ENCODE measurements at places on chromosomes 7 and 10.

GRCh38 chr10:77686096-77686495 is 48.5 kb upstream of the KCNMA1 start:
- DNase-seq = no peak

GRCh38 chr10:68103901-68104300 is 5.4 kb upstream of the MYPN start:
- DNase-seq = no peak

DNA sequence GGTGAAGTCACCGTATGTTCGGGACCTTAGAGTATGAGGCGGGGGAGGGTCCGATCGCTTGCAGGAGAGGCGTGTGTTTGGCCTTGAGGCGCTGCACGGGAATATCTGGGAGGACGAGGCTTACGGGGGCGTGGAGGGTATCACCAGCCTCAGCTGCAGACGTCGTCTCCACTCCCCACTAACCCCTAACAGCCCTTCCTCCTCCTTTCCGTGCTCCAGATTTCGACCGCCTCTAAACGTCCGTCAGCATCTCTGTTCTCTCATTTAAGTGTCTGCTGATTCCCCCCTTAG is 23.5 kb upstream of the ZNF12 start:
- DNase-seq = no peak

DNA sequence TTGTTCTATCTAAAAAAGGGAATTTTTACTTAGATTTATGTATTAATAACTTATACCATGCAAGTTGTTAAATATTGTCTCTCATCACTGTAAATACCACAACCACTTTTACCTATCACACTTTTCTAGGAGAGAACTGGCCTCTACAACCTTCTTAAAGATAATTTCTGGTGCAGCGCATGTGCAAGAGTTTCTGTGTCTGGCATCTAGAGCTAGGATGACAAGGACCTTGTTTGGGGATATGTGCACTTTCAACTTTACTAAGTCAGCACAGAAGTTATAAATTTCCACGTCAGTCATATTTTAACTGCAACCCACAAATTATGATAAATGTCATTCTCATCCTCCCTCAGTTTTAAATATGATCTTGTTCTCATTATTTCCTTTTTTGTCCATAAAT is 156.9 kb upstream of the ADCY1 start:
- no peak for DNase-seq

DNA sequence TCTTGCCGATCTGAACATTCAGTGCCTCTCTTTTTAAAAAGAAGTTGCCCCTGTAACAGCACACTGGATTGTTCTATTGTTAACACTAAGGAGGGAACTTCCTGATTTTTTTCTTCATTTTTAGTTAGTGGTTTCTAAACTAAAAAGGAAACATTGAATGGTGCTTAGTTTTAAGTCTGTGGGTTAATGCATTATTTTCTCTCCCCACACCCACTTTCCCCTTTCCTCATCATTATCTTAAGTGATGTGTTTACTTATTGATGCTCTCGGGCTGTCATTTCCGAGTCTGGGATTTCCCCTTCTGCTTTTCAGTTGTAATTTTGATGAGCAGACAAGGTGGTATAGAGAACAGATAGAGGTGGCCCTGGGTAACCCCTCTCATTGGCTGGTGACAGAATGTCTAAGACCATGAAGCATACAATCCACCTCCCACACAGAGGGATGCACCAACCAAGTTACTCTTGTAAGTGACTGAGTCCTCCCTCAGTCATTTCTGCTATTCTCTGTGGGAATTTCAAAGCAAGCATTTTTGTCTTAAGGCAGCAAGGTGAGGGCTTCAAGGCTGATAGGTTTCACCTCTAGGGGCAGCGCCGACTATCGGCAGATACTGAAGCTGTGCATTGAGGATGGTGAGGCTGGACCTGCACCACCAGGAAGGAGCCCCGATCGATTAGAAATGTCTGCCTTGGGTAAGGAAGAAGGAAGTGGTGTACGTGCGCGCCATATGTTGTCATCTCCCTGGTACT is 49.5 kb downstream of the CHN2 start:
- no peak for DNase-seq

DNA sequence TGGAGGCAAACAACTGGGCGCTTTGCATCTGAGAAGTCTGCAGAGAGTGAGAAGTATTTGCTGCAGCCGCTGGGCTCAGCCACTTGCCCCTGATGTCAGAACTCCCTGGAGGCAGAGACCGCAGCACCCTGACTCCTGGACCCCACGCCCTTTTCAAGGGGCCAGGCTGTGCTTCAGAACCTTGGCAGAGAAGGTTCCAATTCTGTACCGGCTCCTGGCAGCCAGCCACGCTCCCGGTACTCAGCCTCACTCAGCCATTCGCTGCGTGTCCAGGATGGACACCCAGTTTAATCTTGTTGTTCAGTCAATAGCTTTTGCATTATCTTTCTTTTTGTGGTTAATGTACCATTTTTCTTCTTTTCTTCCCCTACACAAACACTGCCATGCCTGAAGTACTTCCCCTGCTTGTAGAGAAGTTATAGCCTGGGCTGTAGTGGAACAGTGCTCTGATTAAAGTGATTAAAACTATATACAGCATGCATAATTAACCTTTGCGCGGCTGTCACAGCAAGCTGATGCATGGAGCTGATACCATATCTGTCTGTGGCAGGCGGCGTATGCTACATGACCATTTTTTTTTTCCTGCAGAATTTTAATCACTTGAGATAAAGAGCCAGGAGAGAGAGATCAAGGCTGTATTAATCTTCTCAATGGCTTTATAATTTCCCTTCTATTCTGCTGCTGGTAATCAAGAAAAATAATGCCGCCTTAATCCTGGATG is 578.5 kb downstream of the SDK1 start:
- DNase-seq = no peak
